Kidney (tissue), 22 donors: ENCODE measurements at places on chromosomes 1 and 21. TPM values are rescaled to one million over a fixed set of nuclear protein-coding genes. Genes with fewer than 3 reads are reported as not detected.

- DNase-seq, result peak; percentile 41
- no peaks in the 10 kb centered on the region for H3K4me1 ChIP-seq
- peak overlapping the region; percentile 71 for H3K4me3 ChIP-seq
- H3K36me3 ChIP-seq, result no peaks in the 10 kb centered on the region
These were observed 101.2 kb downstream of the NFIA start for GRCh38 chr1:61183471-61184039.

GRCh38 chr1:3706651-3707297, 45.5 kb upstream of the CCDC27 start:
- DNase-seq, result no peak
- no peaks in the 10 kb centered on the region for H3K36me3 ChIP-seq
- no peaks in the 10 kb centered on the region for H3K27me3 ChIP-seq
- no peak overlapping the region for H3K4me3 ChIP-seq
- H3K4me1 ChIP-seq, result no peaks in the 10 kb centered on the region

- DNase-seq, result no peak
- H3K27me3 ChIP-seq, result no peaks in the 10 kb centered on the region
- no peaks in the 10 kb centered on the region for H3K36me3 ChIP-seq
- no peak overlapping the region for H3K27ac ChIP-seq
These were observed 1902.3 kb downstream of the NCAM2 start for GRCh38 chr21:22900490-22900889.

DNA sequence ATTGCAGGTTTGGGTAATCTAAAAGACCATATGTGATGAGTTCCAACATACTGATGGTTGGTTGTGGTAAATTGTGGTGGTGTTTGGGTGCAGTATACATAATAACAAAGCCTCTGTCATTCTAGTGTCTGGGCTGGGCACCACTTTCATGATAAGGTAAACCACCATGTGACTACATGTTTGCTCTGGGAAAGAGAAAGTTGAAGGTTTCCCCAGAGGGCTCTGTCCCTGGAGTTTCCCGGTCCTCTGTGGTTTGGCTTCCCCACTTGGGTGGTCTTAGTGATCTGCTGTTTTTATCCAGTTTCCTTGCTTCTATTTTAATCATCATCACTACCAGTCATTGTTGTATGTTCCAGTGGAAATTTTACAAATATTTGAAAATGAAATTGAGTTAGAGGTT, 55.9 kb upstream of the TSPAN2 start:
- no peak overlapping the region for H3K4me3 ChIP-seq
- H3K4me1 ChIP-seq, result no peaks in the 10 kb centered on the region
- no peaks in the 10 kb centered on the region for H3K36me3 ChIP-seq
- H3K27ac ChIP-seq, result no peak overlapping the region

GRCh38 chr1:221672239-221672645, 69.6 kb downstream of the DUSP10 start:
- no peaks in the 10 kb centered on the region for H3K27me3 ChIP-seq
- H3K27ac ChIP-seq, result no peak overlapping the region
- no peak overlapping the region for H3K4me3 ChIP-seq
- no peaks in the 10 kb centered on the region for H3K36me3 ChIP-seq

DNA sequence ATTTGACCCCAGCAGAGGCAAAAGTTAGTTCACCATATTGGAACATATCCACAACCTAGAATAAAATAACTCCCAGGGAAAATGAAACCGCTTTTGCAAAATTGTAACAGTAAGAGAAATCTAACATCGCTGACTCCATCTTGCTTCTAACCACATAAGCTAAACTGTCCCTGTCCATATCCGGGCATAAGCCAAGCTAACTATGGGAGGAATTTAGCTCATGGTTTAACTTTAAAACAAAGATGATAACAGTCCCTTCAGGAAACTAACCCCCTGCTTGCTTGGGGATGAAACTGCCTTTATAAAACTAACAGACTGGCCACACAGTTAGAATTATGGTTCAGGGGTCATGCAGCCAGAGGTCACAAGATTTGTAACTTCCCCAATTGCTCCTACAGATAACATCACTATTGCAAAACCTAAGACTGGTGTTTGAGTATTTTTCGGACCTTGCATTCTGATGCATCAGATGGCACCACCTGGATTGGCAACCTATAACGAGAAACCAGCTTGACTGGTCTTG, 46.3 kb downstream of the TESK2 start:
- no peak for DNase-seq
- H3K4me1 ChIP-seq, result no peaks in the 10 kb centered on the region
- no peaks in the 10 kb centered on the region for H3K36me3 ChIP-seq

GRCh38 chr1:177067752-177068410, 96.6 kb downstream of the ASTN1 start:
- no peak for DNase-seq
- H3K27me3 ChIP-seq, result no peaks in the 10 kb centered on the region
- no peaks in the 10 kb centered on the region for H3K4me1 ChIP-seq
- no peak overlapping the region for H3K4me3 ChIP-seq

- H3K4me1 ChIP-seq, result no peaks in the 10 kb centered on the region
- no peaks in the 10 kb centered on the region for H3K36me3 ChIP-seq
- no peak for DNase-seq
- no peak overlapping the region for H3K27ac ChIP-seq
These were observed 180.7 kb downstream of the KAZN start for GRCh38 chr1:14778898-14779865.

DNA sequence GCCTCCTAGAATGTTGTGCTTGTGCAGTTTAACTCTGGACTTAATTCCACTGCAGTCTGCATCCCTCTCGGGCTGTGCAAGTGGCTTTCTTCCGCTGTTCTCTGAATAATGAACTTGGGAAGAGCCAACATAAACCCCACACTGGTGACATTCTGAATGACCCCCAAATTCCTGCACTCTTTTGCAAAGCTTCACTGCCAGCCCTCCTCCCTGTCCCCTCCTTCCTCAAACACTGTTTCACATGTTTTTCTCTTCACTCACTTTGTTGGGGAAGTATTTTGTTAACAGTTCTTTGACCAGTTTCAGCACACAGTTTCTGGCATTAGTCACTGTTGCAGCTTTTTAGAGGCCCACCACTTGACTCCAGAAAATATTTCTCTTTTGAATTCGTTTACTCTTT, 39.7 kb downstream of the GNG12 start:
- H3K27ac ChIP-seq, result no peak overlapping the region
- no peak overlapping the region for H3K4me3 ChIP-seq
- peak; percentile 41 for DNase-seq
- peaks cover 17% of the 10 kb centered on the region for H3K4me1 ChIP-seq
- no peaks in the 10 kb centered on the region for H3K27me3 ChIP-seq
- H3K36me3 ChIP-seq, result no peaks in the 10 kb centered on the region

GRCh38 chr21:26212220-26212619, 41.6 kb upstream of the APP start:
- no peak overlapping the region for H3K27ac ChIP-seq
- no peaks in the 10 kb centered on the region for H3K27me3 ChIP-seq
- H3K4me3 ChIP-seq, result no peak overlapping the region
- no peaks in the 10 kb centered on the region for H3K4me1 ChIP-seq

DNA sequence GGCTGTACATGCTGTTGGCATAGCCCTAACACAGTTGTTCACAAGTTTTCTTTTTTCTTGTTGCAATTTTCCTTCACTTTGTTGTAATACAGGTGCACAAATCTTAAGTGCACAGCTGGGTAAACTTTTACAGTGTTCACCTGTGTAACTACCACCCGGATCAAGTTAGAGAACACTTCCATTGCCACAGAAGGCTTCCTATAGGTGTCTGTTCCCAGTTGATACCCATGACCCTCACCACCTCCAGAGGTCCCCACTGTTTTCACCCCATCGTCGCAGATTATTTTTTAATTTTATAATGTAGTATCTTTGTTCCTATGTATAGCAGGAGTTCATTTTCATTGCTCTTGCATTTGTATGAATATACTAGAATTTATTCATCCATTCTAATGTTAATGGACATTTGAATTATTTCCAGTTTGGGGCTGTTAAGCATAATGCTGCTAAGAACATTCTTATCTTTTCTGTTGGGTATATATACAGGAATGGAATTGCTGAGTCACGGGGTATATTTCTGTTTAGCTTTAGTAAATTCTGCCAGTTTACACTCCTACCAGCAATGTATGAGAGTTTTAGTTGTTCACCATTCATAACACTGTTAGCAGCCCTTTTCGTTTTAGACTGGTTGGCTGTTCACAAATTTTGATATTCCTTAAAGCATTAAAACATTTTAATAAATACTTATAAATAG, 16.4 kb downstream of the SPRTN start:
- no peak overlapping the region for H3K4me3 ChIP-seq
- DNase-seq, result no peak
- H3K27me3 ChIP-seq, result no peaks in the 10 kb centered on the region
- H3K36me3 ChIP-seq, result peaks cover 2% of the 10 kb centered on the region

- H3K4me3 ChIP-seq, result no peak overlapping the region
- no peaks in the 10 kb centered on the region for H3K36me3 ChIP-seq
- no peaks in the 10 kb centered on the region for H3K27me3 ChIP-seq
- peaks cover 5% of the 10 kb centered on the region for H3K4me1 ChIP-seq
- H3K27ac ChIP-seq, result no peak overlapping the region
- no peak for DNase-seq
These were observed 20.7 kb upstream of the MAPKAPK2 start for GRCh38 chr1:206663832-206664652.

DNA sequence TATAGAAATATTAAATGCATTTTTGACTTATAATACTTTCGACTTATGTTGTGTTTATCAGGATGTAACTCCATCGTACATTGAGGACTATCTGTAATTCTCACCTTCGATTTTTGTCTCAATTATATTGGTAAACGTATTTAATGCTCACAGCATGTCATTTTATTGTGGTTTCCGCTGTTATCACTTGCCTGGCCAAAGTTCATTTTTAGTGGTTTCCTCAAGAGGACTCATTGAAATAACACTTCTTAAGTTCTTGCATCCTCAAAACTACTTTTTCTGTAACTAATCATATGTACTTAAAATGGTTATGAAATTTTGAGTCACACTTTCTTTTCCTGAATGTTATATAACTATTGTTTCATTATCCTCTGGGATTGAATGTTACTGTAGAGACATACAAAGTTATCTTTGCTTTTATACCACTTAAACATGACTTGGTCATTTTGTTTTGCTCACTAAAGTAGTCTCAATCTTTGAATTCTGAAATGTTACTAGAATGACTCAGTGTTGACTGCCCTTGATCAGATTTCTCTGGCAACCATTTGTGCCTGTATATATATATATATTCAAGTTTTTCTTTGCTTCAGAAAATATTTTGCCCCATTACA, 289.6 kb upstream of the PROX1 start:
- no peaks in the 10 kb centered on the region for H3K36me3 ChIP-seq
- no peaks in the 10 kb centered on the region for H3K4me1 ChIP-seq
- H3K27ac ChIP-seq, result no peak overlapping the region
- H3K27me3 ChIP-seq, result no peaks in the 10 kb centered on the region
- H3K4me3 ChIP-seq, result no peak overlapping the region

DNA sequence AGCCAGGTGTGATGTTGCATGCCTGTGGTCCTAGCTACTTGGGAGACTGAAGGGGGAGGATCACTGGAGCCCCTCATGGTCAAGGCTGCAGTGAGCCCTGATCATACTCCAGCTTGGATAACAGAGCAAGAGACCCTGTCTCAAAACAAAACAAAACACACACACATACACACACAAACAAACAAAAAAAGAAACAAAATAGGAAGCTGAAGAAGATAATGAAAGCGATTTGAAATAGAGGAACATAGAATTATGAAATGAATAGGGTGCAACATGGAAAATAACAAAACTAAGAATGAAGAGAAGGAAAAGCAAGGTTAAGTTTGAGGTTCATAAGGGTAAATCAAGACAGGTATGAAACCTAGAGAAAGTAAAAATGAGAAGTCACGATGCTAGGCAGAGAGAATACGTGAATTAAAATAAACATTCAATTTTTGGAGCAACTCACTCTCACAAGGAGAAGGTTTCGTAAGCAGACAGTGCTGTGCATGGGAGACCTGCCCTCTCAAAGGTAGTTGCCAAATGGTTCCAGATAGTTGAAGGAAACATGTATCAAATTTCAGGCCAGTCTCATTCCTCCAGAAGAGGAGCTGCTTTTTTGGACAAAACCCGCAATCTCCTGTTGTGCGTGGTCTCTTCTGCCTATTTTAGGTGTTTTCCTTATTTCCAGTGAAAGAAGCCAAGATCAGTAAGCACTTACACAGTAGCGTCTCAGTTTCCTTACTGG, 3.3 kb downstream of the CD46 start:
- no peak overlapping the region for H3K4me3 ChIP-seq
- H3K27me3 ChIP-seq, result no peaks in the 10 kb centered on the region
- H3K27ac ChIP-seq, result no peak overlapping the region
- H3K36me3 ChIP-seq, result peaks cover 3% of the 10 kb centered on the region
- no peak for DNase-seq
- H3K4me1 ChIP-seq, result peaks cover 20% of the 10 kb centered on the region

- DNase-seq, result peak; percentile 48
- no peaks in the 10 kb centered on the region for H3K4me1 ChIP-seq
- H3K27ac ChIP-seq, result no peak overlapping the region
- H3K27me3 ChIP-seq, result no peaks in the 10 kb centered on the region
- no peak overlapping the region for H3K4me3 ChIP-seq
- no peaks in the 10 kb centered on the region for H3K36me3 ChIP-seq
These were observed 338.8 kb upstream of the VAMP3 start for GRCh38 chr1:7432102-7432899.

- no peaks in the 10 kb centered on the region for H3K4me1 ChIP-seq
- no peak overlapping the region for H3K27ac ChIP-seq
- H3K36me3 ChIP-seq, result no peaks in the 10 kb centered on the region
- peak overlapping the region; percentile 51 for H3K4me3 ChIP-seq
- H3K27me3 ChIP-seq, result peaks cover 18% of the 10 kb centered on the region
These were observed 1.2 kb downstream of the GPR88 start for GRCh38 chr1:100538913-100539835.

DNA sequence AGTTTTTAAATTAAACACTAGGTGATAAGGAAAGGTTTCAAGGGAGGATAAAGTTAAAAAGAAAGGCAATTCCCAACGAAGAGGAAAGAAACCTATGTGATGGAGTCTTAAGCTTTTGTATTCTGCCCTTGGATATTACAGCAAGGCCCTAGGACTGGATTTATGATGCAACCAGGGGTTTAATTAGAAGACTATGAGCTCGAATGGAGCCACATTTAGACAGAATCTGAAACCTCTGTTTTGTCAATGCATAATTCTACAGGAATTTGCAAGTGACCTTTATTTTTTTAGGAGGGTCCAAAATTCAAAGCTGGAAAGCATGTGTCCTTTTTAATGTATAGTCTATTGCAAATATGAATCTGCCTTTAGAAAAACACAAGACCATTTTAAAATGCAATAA, 37.9 kb downstream of the TGFB2 start:
- peaks cover 6% of the 10 kb centered on the region for H3K4me1 ChIP-seq
- no peak overlapping the region for H3K4me3 ChIP-seq
- no peaks in the 10 kb centered on the region for H3K27me3 ChIP-seq
- DNase-seq, result no peak
- no peak overlapping the region for H3K27ac ChIP-seq
- no peaks in the 10 kb centered on the region for H3K36me3 ChIP-seq

DNA sequence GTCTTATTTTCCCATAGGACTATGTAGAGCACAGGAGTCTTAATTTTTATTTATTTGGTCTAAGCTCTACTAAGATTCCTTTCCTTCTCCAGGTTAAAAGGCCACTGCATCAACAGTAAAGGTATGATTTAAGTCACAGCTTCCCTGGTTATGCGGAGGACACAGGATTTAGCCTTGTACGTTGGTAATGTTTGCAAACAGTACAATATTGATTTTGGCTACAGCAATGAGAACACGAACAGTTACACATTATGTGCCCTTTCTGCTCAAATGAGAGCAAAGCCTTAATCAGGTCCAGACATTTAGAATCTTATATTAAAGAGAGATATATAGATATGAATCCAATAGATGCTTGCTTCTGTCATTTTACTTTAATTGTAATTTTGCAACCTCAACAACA, 264.0 kb downstream of the NUF2 start:
- no peak for DNase-seq
- H3K4me3 ChIP-seq, result no peak overlapping the region
- no peak overlapping the region for H3K27ac ChIP-seq
- H3K36me3 ChIP-seq, result no peaks in the 10 kb centered on the region

ANGPTL3 gene
- 0.41 TPM for total RNA-seq

DMBX1 gene
- total RNA-seq, result not detected

IGSF9 gene
- 0.88 TPM for total RNA-seq

ATP6V1G3 gene
- total RNA-seq, result 1.9 TPM

HRNR gene
- total RNA-seq, result not detected
